ENCODE measurements at places on chromosomes 6 and 20. TPM values are rescaled to one million over a fixed set of nuclear protein-coding genes. Genes with fewer than 3 reads are reported as not detected.

DNA sequence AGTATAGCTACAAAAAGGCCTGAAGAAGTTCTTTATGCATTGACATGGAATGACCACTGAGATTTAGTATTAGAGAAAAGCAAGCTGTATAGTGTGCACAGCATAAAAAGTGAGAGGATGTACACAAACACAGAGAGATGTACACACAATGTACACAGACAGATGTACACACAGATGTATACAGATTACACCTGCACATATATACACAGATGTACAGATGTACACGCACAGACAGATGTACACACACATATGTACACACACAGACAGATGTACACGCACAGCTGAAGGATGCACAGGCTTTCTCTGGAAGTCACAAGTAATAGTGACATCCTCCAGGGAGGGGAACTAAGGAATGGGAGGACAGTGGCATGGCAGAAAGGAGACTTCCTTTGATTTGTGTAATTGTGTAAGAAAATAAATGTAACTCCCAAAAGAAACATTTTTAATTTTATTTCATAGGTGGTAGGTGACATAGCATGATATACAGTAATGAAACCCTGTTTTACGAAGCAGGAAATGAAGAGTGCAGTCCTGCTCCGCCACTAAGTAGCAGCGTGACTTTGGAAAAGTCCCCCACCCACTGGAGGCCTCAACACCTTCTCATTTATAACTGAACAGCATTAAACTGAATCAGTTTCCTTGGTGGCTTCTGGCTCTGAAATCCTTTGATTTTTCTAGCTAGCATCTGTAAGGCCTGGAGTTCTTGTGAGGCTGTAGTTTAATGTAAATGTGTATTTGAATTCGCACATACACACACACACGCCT, 14.1 kb downstream of the NFATC2 start:
- no peak for DNase-seq

The BANF2 gene
- total RNA-seq = not detected

The TCEA2 gene
- not detected for total RNA-seq

- no peak for DNase-seq
Observed at GRCh38 chr20:51208162-51208561, 185.3 kb upstream of the KCNG1 start.

DNA sequence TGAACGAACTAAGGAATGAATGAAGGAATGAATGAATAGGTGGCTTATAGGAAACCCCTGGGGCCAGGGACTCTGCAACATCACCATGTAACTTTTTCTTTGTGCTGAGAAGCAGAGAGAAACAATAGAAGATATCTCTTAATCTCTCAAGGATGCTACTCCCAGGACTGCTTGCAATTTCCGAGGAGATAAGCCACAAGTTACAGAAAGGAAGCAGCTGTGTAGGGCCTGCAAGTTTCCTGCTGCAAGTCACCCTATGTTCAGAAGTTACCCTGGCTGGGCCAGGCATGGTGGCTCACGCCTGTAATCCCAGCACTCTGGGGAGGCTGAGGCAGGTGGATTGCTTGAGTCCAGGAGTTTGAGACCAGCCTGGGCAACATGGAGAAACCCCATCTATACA, 7.3 kb upstream of the MAVS start:
- no peak for DNase-seq

The OLIG3 gene
- total RNA-seq = not detected

DNA sequence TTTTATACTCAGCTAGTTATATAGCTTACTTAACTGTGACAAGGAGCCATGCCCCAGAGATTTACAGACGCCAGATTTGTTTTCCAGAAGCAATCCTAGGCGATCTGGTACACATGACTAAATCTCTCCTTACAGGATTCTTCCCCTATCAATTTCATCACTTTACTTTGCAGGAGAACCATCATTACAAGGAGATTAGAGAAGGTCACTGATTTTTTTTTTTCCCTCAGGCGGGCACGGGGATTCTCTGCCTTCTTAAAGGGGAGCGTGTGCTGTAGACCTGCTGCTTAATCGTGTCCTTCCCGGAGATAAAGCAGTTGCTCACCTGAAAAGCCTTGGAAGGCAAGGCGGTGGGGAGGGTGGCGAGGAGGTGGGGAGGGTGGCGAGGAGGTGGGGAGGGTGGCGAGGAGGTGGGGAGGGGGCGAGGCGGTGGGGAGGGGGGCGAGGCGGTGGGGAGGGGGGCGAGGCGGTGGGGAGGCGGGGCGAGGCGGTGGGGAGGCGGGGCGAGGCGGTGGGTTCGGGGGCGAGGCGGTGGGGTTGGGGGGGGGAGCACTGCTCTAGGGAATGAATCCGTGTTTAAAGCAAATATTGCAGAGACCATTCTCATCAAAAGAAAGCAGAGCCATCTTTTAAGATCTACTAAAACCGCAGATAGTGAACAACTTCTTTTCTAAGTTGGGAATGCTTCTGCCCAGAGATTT, 14.3 kb upstream of the MRAP2 start:
- DNase-seq = no peak

The CNR1 gene
- total RNA-seq = not detected

- no peak for DNase-seq
Observed at GRCh38 chr6:51077821-51078518, 259.3 kb downstream of the TFAP2B start.

Measured in HT-29 (cell line).